ENCODE measurements at places on chromosomes 11 and 22.

DNA sequence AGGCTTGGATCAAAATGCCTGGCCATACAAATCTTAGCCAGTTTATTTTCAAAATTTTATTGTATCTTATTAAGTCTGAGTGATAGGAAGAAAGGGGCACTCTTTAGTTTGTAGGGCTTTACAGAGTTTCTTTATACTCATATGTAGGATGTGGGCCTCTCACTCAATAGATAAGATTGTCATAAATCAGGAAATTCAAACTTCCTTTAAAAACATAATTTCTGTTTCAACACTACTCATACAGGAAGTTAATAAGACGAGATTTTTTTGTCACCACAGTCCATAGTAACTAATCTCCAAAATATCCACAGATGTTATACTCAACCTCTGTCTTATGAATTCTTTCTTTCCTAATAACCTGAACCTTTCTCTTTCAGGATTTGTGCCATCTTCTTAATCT is 13.3 kb upstream of the OR56B4 start:
- no peak for DNase-seq

DNA sequence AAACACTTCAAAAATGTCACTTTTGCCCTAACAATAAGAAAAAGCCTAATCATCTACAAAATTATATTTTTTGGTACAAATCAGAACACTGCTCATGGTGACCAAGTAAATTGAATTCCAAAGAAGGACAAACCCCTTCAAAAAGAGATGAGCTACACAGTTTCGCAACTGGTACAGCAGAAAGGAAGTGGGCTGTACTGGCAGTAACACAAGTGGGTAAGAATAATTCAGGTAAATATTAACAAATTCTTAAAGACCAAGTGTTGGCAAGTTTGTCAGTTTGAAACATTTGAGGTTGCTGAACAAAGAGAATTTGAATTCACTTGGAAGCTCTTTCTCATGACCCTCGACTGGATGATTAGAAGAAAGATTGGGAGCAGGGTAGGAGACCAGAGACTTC is 35.5 kb downstream of the MSANTD4 start:
- DNase-seq = no peak

DNA sequence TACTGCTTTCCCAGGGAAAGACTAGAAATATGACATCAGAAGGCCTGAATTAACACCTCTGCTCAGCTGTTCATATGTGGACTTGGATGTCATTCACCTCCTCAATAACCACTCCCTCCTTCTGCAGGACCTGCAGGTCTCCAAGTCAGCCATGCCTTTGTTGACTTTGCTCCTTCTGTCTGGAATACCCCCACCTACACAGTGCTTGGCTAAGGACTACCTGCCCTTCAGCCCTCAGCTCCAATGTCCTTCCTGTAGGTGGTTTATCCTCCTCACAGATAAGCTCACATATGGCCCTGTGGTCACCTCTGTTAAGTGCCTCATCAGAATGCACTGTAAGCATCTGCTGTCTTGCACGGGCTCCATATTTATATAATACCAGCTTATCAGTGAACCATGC is 26.4 kb upstream of the FAT3 start:
- DNase-seq = no peak

GRCh38 chr11:30322191-30322590 is 713 bp upstream of the ARL14EP start:
- no peak for DNase-seq

- no peak for DNase-seq
Measured at GRCh38 chr11:67002297-67002913, 20.5 kb upstream of the SYT12 start.

DNA sequence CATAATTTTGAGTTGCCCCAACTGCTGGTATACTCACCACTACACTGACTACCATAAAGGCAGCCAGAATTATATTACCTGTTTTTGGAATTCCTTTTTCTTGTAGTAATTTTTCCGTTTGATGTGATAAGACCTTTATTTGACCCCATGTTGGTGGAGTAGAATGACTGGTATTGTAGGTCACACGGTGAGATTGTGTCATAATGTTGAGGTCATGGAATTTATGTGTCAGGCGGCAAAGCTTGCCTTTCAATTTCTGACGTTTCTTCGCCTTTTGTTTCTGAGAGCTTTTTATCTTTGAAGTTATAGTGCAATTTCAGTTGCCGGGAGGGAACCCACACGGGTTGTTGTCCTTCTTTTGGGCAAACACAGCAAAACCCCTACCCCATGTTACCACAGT is 13.0 kb downstream of the OR52K1 start:
- no peak for DNase-seq

- no peak for DNase-seq
Measured at GRCh38 chr11:47460571-47461235, 11.8 kb upstream of the RAPSN start.

GRCh38 chr11:121645001-121645400 is 192.2 kb upstream of the SORL1-AS1 start:
- no peak for DNase-seq

- DNase-seq = peak; percentile 68
Measured at GRCh38 chr11:64355078-64355940, 3.7 kb upstream of the RPS6KA4 start.

DNA sequence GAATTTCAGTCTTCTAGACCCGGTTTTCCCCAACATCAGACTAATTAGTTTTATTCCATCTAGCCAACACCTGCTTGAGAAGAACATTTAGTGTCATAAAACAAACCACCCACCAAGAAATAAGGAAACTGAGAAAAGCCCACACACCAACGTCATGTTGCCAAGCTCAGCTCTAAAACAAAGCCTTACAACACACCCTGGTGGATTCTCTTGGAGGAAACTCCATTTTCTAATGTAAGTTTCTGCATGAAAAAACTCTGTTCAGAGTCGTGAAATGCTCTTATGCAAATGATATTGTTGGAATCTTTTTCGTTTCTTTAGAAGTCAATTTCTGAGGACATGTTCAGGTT is 105.0 kb upstream of the RAG2 start:
- DNase-seq = no peak

DNA sequence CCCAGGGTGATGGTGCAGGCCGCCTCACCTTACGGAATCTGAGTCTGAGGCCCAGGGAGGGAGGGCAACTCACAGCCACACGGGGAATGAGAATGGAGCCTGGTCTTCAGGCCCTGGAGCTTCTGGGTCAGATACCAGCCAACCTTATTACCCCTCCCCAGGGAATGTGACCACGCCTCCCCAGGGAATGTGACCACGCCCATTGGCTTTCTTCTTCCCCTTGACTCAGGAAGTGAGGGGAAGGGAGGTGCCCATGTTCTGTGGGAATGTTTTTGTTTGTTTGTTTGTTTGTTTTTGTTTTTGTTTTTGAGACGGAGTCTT is 57.5 kb upstream of the RBFOX2 start:
- no peak for DNase-seq

DNA sequence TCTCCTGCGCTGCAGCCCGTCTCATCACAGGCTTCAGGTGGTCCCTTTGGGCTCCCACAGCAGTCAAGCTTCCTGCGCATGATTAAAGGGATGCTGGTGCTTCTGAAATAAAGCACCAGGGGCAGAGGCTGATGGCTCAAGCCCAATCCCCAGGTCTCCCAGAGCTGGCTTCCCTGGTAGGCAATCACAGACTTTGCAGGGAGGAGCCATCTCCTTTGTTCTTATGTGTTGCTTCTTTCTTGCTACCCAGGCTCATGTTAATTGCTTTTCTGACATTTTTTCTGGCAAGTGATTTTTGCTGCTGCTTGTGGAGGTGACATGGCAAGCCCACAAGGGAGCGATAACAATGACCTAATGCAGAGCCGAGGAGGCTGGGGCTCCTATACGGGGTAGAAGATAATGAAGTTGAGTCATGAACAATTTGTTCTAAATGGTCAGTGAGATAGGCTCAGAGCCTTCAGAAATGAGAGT is 25.2 kb upstream of the PLET1 start:
- no peak for DNase-seq

DNA sequence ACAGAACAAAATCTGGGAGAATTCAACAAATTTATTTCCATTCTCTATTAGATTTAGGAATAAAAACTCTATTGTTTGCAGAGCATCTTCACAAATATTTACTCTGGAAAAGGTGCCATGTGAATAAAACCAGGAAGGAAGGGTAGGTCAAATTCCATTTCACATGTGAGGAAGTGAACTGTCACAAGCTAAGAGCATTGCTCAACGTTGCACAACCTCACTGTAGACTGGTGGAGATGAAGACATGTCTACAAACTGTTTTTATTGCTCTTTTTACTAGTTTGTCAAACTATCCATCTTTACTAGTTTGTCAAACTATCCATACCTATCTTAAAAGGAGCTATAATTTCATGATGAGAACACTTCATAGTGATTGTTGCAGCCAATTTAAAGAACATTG is 236.4 kb downstream of the CNTN5 start:
- DNase-seq = no peak
